ENCODE measurements at places on chromosomes 1 and 21.

- no peak for DNase-seq
These were observed 54.1 kb downstream of the LDLRAD2 start for GRCh38 chr1:21865943-21866706.

GRCh38 chr1:90969241-90969640 lies 52.6 kb downstream of the ZNF644 start:
- no peak for DNase-seq

DNA sequence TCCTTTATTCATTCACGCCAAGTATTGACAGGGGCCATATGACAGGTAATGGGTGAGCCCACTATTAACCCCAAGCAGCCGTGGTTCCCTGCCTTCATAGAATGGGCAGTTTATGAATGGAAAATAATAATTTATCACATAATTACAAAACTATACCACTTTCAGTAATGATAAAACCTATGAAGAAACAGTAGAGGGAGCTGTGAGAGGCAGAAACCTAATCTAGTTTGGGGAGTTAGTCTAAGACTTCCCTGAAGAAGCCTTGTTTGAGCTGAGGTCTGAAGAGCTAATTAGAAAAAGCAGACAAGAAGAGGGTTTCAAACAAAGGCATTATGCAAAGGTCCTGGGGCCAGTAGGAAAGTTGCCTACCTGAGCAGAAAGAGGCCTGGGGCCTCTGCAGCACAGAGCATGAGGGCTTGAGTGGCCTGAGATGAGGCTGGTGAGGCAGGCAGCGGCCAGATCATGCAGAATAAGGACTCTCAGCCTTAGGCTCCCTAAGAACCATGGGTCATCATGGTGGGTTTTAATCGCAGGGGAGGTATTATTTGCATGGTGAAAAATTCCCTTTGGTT lies 142.8 kb downstream of the ATG4C start:
- DNase-seq: peak; percentile 3

- no peak for DNase-seq
These were observed 35.2 kb upstream of the DYRK1A start for GRCh38 chr21:37331411-37331810.

DNA sequence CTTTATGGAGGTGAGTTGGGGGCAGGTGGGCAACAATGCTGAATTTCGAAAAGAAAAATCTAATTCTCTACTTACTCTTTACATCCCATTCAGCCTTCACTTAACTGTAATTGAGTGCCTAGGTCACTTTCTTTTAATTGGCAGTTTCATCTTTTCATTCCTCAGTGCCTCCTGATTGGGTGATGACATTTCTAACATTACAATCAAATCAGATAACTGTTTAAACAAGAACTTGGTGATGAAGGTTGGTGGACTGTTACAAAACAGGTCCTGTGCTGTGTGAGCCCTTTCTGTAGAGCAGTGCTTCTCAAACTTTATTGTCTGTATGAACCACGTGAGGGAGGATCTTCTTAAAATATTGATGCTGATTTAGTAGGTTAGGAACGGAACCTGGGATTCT lies 40.1 kb upstream of the KCNQ4 start:
- DNase-seq: no peak

DNA sequence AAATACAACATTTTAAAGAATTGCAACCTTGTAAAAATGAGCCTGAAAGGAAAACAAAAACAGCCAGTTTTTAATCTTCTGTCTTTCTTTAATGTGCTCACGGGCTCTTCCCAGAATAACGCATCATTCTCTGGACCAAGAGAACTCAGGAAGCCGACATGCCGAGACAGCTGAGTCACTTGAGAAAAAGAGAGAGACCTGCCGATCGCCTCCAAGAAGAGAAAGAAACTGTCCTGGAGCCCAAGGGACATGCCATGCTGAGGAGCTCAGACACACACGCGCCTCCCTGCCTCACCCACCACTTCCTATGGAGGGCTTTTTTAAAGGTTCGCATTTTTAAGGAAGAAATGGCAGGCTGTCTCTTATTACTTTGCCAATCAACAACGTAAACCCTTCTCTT lies 176.4 kb downstream of the ZNF281 start:
- peak; percentile 74 for DNase-seq

- no peak for DNase-seq
These were observed 1805.9 kb downstream of the NCAM2 start for GRCh38 chr21:22804151-22804550.

GRCh38 chr1:91513160-91513559 lies 12.5 kb downstream of the CDC7 start:
- peak; percentile 67 for DNase-seq

GRCh38 chr1:18752409-18752808 lies 107.1 kb downstream of the TAS1R2 start:
- DNase-seq: no peak

- no peak for DNase-seq
These were observed 25.0 kb downstream of the SDC3 start for GRCh38 chr1:30883389-30884172.

- DNase-seq: no peak
These were observed 32.6 kb upstream of the MAGOH start for GRCh38 chr1:53270873-53271272.

DNA sequence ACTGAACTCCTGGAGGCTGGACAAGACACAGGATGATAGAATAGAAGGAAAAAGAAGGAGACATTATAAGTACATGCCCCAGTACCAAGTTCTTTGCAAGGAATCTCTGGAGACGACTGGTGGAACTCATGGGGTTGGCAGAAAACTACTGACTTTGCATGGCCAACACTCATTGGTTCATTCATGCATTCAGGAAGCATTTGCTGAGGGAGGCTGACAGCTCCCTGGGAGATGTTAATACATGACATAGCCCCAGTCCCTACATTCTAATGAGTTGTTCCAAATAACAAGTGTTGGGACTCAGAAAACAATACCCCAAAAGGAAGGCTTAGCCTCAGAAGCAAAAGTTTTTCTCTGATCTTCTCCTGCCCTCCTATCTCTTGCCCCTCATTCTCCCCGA lies 172.8 kb upstream of the IRF2BP2 start:
- no peak for DNase-seq

GRCh38 chr1:150596095-150596892 lies 16.9 kb upstream of the MCL1 start:
- DNase-seq: peak; percentile 85
